Inflammatory macrophage (primary cell): ENCODE measurements at places on chromosomes 7 and 10.

DNA sequence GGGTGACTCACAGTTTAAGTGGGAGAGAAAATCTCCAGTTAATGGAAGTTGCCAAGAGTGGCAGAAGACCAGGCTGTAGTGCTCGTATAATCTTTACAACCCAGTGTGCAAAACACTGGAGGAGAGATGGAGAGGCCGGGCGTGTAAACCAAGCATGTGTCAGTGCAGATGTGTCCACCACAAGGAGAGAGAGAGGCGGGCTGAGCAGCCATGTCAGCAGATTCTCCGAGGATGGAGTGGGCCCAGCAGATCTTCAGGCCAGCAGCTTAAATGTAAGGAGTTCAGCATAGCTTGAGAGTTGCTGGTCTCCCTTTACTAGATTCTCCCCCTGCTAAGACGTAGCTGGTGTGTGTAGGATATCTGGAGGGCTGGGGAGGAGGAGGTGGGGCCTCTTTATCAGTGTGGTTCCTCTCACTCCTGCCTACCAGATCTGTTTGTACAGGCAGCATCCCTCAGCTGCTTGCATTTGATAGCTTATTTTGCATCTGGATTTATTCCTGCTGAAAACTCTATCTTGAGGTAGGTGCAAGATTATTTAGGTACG, 13.7 kb downstream of the BPGM start:
- DNase-seq = no peak

DNA sequence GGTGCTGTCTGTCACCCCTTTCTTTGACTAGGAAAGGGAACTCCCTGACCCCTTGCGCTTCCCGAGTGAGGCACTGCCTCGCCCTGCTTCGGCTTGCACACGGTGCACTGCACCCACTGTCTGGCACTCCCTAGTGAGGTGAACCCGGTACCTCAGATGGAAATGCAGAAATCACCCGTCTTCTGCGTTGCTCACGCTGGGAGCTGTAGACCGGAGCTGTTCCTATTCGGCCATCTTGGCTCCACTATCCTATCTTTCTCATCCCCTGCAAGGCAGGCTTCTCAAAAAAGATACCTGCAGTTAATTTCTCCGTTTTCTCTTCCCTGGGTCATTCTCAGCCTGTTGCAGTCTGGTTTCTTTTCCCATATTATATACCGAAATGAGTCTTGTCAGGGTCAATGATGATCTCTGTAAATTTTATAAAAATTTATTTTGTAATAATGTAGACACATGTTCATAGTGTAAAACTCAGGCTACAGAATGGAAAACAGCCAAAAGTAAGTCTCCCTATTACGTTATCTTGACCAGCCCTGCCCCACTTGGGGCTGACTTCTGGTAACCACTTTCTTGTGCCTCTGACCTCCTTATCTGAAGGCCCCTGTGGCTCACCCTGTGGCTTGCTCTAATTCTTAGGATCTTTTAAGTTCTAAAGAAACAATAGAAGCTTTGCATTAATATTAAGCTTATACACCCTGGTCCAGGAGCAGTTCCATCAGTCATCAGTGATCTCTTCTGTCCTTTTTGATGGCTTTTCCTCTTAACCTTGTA, 20.7 kb downstream of the BLVRA start:
- DNase-seq = no peak

DNA sequence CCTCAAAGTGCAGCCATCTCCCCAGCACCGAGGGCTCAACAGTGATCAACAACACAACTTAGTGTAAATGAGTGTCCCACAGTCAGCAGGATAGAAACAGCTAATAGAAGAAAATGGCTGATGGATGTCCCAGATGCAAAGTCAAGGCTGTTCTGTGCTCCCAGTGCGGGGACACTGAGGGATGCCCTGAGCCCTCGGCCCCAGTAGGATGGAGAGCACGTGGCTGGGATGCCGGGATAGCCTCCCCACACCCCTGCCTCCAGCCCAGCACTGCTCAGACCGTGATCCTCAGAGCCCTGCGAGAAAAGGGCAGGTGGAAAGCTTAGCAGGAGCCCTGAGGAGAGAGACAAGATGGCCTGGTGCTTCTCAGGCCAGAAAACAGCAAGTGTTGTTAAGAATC, 243.9 kb upstream of the TCERG1L start:
- DNase-seq = no peak

DNA sequence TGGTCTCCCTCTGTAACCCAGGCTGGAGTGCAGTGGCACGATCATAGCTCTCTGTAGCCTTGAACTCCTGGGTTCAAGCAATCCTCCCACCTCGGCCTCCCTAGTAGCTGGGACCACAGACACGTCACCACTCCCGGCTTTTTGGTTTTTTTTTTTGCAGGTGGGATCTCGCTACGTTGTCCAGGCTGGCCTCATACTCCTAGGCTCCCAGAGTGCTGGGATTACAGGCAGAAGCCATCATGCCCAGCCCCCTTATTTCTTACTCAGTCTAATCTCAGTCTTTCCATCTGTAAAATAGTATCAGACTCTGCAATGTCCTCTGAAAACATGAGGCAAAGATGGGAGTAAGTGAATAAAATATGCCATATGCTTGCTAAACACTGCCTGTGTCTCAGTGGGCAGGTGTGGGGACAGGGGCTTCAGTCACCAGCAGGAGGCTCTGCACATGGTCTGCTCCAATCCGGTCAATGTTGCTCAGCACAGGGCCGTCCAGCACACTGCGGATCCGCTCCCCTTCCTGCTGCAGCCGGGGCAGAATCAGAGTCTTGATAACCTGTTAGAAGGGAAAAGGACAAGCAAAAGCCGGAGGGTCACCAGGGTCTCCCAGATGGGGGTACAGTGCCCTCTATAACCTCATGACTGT, 8.2 kb downstream of the AP4M1 start:
- no peak for DNase-seq

GRCh38 chr10:115606086-115606485, 512.9 kb downstream of the ATRNL1 start:
- no peak for DNase-seq

DNA sequence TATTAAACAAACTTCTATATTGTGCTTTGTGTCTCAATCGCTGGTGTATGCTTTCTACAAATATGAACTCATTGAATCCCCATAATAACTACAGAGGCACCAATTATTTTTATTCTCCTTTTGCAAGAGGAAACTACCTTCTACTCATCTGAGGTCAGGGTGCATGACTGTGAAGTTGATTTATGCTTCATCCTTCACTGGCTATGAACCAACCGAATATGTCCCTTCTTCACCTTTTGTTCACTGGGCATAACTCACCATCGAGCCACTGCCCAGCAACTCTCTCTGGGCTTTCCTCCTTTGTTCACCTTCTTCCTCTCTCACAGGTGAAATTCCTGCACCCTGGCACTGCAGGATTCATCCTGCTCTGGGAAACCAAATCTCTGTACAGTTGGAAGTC, 61.3 kb upstream of the PFKP start:
- DNase-seq = no peak
